ENCODE measurements at places on chromosomes 6 and 20.

GRCh38 chr20:49540232-49540620, 27.7 kb downstream of the PTGIS start:
- no peak for DNase-seq

DNA sequence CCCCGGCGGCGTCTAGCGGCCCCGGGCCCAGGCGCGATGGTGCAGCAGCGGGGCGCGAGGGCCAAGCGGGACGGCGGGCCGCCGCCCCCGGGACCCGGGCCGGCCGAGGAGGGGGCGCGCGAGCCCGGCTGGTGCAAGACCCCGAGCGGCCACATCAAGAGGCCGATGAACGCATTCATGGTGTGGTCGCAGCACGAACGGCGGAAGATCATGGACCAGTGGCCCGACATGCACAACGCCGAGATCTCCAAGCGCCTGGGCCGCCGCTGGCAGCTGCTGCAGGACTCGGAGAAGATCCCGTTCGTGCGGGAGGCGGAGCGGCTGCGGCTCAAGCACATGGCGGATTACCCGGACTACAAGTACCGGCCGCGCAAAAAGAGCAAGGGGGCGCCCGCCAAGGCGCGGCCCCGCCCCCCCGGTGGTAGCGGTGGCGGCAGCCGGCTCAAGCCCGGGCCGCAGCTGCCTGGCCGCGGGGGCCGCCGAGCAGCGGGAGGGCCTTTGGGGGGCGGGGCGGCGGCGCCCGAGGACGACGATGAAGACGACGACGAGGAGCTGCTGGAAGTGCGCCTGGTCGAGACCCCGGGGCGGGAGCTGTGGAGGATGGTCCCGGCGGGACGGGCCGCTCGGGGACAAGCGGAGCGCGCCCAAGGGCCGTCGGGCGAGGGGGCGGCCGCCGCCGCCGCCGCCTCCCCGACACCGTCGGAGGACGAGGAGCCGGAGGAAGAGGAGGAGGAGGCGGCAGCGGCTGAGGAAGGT, 715 bp downstream of the SOX12 start:
- peak; percentile 48 for DNase-seq

GRCh38 chr6:56851074-56851473, 103.8 kb upstream of the BEND6 start:
- no peak for DNase-seq

DNA sequence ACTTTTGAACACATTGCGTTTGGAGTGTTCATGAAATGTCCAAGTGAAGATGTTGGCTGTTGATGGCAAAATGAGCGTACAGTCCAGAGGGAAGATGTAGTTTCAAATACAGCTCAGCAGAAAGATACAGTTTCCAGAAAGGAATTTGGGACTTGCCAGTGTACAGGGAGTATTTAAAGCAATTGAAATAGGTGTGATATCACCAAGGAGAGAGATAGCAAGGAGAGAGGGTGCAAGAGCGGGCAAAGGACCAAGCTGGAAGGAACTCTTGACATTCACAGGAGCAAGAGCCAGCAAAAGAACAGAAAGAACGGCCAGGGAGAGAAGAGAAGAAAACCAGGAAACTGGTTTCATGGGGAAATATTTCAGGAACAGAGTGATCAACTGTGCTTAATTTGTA, 47.8 kb downstream of the CARMIL1 start:
- no peak for DNase-seq

GRCh38 chr6:35776364-35777215, at the start of gene CLPSL2:
Gene CLPSL2 (plus strand): TSS chr6:35776598. CDS start chr6:35776619, 21 bp downstream.
- peak; percentile 29 for DNase-seq

DNA sequence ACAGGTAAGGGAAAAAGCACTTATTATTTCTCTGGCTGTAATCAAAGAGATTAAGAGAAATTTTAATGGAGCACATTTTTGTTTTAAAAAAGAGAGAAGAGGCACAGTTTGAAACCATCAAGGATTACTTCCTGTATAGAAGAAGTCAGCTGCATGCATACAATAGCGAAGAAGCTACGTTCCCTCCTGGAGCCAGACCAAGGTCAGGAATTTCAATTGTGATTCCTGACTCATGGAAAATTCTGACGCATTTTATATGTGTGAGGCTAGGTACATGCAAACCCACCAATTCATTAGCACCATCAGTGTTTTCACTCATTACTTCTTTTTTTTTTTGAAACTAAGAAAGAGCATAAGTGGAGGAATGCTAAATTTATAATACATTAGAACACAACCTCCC, 232.7 kb upstream of the SGK1 start:
- no peak for DNase-seq

DNA sequence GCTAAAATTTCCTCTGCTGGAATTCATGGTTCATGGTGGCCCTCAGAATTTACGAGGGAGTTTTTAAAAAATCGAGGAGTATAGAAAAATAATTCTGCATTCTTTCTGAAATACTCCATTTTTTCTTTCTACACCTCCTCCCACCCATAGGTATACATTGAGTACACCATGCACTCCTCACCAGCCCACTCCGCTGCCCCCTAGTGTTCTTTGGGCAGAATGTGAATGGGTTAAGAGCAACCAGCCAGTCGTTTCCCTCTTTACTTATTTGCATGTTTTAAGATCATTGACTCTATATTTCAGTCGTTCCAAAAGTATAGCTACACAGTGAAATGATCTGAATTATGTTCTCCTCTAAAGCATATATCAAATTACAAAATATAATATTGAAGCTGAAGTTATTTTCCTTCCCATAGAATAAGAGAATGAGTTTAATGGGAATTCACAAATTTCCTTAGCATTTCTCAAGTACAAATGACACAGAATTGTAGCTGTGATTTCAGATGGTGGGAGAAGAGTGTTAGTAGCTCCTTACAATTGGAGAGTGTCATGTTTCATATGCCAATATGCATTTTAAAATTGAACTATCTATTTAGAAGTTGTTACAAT, 977.7 kb upstream of the SLC35B3 start:
- DNase-seq: peak; percentile 72

DNA sequence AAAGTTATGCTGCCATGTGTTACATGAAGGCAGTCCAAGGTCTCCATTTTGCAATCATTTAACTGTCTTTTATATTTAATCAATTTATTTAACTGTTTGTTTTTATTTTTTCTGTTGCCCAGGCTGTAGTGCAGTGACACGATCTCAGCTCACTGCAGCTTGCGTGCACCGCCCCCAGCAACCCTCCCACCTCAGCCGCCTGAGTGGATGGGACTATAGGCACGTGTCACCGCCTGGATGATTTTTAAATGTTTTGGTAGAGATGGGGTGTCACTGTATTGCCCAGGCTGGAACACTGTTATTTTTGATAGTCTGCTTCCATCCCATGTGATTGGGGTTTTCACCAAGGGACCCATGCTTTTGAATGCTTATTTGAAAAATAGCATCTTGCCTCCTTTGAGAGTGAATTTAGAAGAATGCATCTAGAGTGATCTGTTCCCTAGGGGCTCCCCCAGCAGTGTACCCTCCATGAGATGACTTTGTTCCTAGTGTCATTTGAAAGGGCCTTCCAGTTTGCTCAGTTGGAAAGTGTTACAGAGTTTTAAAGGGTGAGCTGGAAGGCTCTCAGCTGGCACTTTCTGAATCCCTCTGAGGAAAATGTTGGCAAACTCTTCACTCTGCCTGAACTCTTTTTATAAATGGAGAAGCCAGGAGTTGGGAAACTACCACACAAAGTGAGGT, 143.4 kb downstream of the JARID2 start:
- DNase-seq: no peak

GRCh38 chr6:85660181-85660611, 17.5 kb upstream of the SYNCRIP start:
- DNase-seq: no peak
